Right renal pelvis (tissue), 4 donors: ENCODE measurements at places on chromosomes 5 and 9.

- DNase-seq = no peak
Measured at GRCh38 chr5:111744455-111744854, 12.5 kb downstream of the NREP start.

GRCh38 chr9:136686794-136687711 is at the start of gene AGPAT2:
Gene AGPAT2 (minus strand): TSS chr9:136687457. CDS start chr9:136687357, 100 bp downstream.
- no peak for DNase-seq

DNA sequence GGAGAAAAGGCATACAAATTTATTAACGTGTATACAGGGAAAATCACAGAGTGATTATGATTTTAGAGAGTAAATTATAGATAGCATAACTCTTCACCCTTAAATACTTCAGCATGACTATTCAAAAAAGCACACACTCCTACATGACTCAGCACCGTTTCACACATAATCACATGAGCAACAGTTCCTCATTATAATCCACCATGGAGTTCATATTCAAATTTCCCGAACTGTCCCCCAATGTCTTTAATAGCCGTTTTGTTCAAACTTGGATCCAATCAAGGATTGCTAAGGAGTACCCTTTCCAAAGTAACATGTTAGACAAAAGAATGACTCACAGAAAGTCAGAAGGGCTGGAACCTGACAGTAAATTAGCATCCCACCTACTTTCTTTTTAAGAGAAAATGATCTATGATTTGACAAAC is 32.1 kb downstream of the RAPGEF1 start:
- DNase-seq = no peak

DNA sequence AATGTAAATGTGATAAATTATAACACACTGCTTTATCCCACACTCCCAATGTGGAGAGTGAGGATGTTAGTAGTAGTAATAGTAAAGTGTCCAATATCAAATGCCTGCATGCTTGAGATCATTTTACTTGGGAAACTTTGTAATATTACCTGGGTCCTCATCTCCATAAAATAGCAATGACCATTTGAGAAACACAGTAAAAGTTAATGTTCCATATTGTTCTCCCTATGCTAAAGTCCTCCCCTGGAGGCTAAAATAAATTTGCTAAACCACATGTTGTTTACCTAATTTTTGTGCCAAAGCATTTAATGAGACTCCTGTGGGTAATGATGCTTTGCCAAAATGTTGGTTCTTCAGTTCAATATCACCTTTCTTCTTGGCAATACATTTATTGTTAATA is 291.2 kb downstream of the CDH10 start:
- no peak for DNase-seq

DNA sequence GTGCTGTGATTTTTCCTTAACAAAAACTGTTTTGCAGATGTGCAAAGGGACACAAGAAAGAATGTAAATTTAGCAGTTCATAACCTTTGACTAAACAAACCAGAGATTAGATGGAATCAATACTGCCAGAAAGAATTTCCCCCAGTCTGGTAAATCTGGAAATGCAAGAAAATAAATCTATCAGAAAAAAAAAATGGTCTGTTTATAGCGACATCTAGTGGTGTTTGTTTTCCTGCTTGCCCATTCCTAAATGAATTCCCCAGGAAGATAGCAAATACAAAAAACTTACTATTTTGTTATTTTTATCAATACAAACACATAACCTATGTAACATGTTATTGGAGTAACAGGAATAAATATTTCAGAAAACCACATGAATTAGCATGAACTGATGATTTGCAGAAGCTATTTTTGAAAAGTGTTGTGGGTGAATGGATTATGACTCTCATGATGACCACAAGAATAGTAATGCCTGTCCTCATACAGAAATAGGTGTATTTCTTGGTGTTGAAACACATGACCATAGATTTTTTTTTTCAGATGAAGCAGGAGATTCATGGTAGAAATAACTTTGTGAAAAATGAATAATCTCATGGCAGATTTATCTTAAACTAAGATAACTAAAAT is 1703.8 kb downstream of the MAT2B start:
- peak; percentile 22 for DNase-seq
